ENCODE measurements at places on chromosomes 6 and 20.

DNA sequence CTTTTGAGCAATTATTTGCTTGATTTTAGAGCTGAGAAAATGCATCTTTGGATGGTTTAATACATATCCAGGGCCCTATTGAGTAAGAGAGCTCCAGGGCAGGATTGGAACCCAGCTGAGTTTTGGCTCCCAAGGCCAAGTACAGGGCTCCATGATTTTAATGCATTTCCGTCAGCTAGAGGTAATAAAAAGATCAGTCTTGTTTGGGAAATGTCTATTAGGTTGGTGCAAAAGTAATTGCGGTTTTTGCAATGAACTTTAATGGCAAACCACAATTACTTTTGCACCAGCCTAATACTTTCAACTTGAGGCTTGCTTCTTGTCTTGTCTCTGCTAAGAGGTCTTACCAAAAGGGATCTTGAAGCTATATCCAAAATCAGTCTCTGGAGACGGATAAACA is 29.4 kb upstream of the CDH4 start:
- no peak for DNase-seq

GRCh38 chr20:47561603-47562583 is 60.2 kb downstream of the NCOA3 start:
- no peak for DNase-seq

DNA sequence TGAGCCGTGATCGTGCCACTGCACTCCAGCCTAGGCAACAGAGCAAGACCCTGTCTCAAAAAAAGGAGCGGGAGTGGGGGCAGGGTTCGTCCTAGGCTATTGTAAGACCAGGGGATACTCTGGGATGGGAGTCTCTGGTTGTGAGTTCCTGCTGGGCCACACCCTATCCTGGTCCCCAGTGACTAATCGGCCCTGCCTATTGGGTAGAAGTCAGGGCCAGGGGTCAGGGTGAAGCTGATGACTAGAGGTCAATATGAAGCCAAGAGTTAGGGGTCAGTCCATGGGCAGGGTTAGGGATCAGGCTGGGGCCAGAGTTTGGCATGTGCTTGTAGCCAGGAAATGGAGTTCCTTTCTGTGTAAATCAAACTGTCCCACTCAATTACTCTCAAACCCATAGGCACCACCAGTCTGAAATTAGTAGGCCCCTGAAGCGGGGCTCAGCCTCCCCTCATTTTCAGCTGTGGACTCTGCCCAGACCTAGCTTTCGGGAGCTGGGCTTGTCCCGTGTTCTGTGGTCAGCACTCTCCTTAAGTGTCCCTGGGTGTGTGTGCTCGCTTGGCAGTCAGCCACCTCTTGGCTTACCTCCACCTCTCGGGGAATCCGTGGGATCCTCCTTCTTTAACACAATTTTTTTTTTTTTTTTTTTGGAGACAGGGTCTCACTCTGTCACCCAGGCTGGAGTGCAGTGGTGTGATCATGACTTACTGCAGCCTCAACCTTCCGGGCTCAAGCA is 1.8 kb downstream of the HSPA12B start:
- no peak for DNase-seq

DNA sequence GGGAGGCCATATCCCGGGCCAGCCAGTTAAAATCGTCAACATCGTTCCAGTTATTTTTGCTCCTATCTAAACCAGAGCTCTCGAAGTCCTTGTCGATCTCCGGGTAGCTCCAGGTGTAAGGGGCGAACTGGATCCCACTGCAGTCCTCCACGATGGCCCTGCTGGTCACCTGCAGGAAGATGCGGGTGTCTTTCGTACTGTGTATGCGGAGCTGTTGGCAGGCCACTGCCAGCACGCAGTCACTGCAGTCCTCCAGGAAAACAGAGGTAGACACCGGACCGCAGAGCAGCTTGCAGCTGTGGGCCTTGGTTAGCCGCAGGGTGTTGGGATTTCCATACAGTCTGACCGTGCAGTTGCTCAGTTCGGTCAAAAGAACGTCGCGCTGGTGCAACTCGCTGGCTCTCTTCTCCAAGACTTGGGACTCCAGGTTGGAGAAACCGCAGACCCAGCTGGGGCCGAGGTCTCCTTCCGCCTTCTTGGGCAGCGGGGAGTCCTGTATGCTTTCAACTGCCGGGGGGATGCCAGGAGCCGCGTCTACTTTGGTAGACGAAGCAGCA is 742 bp downstream of the TBCC start:
- no peak for DNase-seq

- no peak for DNase-seq
These were observed 177.1 kb downstream of the ZDHHC14 start for GRCh38 chr6:157558049-157558448.

DNA sequence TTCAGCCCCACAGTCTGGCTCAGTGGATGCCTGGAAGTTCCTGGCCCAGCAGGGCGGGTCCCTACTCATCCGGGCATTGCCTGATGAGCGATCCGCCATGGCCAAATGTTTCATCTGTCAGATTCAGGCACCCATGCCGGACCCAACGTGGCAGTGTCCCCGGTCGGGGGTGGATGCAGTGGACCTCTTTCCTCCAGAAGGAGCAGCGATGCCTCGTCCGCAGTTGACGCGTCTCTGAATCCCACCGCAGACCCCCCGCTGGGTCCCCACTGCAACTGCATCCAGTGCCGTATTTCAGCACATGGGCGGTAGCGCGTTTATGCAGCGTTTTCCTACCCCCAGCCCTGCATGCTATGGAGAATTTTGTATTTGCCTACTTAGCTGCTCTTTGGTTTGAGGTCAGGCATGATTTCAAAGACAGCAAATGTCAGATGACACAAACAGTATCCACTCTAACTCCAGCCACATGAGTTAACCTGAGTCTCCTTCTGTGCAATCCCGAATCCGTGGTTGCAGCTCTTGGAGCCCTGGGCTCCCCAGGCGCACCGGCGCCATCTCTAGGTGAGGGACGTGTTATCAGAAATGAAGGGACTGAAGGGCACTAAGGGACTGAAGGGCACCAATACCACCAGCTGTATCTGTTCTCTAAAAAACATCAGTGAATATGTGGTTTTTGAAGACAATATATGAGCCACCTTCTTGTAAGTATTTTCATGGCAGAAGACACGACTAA is 72.6 kb upstream of the THBS2 start:
- no peak for DNase-seq

DNA sequence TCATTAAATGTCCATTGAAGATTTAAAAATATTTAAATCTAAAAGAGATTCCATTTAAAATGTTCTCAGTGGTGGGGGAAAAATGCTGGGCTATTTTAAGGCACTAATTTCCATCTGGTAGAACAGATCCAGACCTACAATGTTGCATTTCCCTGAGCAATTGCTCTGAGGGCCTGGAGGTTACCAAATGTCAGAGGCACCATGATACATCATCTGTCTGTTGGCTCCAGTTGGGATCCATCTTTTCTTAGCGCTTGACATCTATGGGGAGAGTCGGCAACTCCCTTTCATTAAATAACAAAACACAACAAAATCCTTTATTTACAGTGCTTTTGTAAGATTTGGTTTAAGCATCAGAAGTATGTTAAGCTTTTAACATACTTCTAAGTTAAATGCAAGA is 224.5 kb downstream of the FOXC1 start:
- no peak for DNase-seq

DNA sequence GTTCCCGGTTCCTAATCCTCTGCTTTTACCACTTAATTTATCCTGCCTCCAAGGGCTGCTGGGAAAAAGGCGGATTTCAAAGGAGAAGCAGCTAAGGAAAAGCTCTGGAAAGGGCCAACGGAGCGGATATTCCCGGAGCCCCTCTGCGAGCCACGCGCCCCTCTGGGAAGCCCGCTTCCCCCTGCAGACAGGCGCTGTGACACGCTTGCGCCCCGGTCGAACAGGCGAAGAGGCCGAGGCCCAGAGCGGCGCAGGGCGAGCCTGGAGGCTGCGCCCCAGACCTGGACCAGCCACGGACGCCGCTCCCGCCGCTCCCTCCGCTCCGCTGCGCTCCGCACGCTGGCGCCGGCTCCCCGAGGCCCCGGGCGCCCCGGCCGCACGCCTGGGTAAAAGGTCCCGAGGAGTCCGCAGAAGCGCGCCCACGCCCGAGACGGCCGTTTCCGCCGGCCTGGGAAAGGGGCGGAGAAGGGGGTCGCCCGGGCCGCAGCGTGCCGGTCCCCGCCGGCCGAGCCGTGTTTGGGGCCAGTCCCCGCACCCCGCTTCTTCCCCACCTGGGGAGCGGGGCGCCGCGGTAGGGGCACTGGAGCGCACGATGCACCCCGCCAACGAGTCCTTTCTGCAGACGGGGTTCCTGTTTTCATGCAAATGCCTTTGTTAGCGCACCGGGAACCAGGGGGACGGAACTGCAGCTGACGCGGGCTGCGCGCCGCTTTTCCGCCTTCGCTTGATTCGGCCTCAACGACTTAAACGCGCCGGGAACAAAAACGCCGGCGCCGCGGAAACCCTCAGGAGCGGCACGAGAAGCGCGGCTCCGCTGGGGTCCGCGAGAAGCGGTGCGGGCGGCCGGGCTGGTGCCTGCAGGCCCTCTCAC is 91.9 kb upstream of the SIRPA start:
- DNase-seq: no peak

- DNase-seq: no peak
These were observed 115.1 kb upstream of the TOP1 start for GRCh38 chr20:40913224-40914185.

DNA sequence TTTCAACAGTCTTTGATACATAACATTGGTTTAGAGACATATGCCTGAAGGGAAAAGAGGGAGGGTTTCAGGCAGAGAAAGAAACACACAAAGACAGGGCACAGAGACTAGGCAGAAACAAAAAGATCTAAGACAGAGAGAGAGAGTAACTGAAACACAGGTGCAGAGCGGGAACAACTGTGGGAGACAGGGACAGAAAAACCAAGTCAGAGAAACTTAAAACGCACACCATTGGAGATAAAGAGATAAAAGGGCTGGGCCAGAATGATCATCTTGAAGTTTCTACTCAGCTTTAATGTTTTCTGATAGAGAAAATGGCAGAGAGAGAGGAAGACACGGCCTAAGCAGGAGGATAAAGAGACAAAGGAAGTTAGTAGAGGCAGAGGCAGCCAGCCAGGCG is 11.8 kb downstream of the UNC5CL start:
- no peak for DNase-seq

DNA sequence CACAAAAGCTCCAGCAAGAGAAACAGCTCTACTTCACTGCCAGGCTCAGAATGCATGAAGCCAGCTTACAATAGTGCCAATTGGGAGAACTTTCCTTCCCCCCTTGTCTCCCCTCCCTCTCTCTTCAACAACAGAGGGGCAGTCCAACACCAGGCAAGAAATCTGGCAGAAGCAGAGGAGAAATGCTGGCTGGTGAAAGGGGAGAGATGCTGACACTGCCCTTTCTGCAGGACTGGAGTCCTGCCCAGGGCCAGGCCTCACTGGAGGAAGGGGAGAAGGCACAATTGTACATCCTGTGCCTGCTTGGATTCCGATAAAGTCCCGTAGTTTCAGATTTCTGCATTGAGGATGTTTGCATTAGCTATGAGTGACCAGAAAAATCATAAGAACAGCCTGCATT is 148.6 kb downstream of the LRRC1 start:
- no peak for DNase-seq

DNA sequence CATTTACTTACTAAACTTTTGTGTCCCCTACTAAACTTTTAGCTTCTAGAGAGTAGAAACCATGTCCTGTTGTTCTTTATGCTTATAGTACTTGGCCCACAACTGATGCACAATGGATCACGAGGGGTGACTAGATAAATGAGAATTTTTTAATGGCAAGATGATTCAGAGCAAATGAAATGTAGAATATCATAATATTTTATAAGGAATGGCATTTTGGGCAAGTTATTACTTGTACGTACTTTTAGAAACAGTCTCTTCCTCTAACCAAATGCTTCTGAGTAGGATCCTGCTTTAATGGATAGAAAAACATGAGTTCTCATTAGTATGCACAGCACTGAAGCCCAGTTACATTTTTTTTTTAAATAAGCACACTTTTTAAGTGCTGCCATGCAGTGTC is 336.3 kb downstream of the NRN1 start:
- DNase-seq: no peak

- DNase-seq: peak; percentile 58
These were observed 57.2 kb upstream of the ARID1B start for GRCh38 chr6:156719720-156720563.

- no peak for DNase-seq
These were observed 31.5 kb upstream of the COL10A1 start for GRCh38 chr6:116157391-116157790.

DNA sequence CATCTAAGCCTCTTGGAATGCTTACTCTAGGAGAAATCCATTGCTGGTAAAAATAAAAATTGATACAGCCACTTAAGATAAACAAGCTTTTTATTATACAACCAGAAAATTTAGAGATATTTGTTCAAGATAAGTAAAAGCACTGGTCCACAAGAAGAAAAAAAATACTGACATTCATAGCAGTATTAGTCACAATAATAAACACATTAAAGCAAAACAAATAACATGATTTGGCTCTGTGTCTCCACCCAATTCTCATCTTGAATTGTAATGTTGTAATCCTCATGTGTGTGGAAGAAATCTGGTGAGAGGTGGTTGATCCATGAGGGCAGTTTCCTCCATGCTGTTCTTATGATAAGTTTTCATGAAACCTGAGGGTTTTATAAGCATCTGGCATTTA is 1093.5 kb upstream of the ADGRB3 start:
- DNase-seq: no peak

DNA sequence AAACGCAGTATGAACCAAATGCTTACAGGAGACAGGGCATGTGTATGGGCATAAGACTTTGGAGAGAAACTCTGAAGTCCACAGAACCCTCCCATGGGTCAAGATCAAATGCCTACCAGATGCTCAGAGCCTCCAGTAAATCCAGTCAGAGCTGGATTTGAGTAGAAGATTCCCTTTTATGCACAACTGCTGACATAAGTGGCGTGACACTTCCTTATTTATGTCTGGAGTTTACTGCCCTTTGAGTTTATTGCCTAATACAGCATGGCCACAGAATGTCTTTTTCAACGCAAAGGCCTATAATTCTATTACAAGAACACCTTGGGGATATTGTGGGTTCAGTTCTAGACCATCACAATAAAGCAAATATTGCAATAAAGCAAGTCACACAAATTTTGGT is 220.0 kb upstream of the FOXQ1 start:
- no peak for DNase-seq

DNA sequence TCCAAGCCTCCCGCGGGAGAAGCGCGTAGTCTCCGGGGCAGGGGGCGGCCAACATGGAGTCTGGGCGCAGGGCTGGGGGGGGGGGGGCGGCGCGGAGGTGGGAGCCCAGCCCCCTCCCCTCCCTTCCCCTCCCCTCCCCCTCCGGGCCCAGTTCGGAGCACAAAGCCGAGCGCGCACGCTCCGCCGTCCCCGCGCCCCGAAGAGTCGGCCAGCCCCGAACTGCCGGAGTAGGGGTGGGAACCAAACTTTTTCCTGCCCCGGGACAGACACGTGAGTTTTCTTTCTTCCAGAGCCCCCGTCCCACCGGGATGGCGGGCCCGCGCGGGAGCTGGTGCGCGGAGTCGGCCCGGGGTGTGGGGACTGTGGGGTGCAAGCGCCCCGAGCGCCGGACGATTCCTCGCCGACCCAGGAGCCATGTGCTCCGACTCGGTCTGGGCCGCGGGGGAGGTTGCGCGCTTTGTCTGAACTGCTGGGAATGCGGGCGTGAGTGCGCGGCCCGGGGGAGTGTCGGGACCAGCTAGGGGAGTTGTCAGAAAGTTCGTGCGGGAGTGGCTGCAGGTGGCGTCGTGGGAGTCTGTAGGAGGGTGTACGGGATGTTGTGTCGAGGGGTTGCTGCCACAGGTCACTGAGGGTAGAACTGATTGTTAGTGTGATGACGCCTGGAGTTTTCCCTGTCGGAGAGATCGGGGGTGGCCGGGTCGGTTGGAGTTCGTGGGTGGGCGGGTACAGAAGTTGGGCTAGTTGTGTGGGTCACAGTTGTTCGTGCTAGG is 1.2 kb downstream of the TGIF2 start:
- DNase-seq: peak; percentile 28

Data from activated T-helper 9 cell treated with anti-CD3 and anti-CD28 coated beads, Interleukin-2, amount 50 U/mL, for 16 hours (primary cell).